Activated T-helper 9 cell treated with anti-CD3 and anti-CD28 coated beads, Interleukin-2, amount 50 U/mL, for 16 hours (primary cell): ENCODE measurements at places on chromosomes 16 and 17.

GRCh38 chr16:31148281-31148728 lies 1.6 kb downstream of the PRSS36 start:
- DNase-seq: no peak

DNA sequence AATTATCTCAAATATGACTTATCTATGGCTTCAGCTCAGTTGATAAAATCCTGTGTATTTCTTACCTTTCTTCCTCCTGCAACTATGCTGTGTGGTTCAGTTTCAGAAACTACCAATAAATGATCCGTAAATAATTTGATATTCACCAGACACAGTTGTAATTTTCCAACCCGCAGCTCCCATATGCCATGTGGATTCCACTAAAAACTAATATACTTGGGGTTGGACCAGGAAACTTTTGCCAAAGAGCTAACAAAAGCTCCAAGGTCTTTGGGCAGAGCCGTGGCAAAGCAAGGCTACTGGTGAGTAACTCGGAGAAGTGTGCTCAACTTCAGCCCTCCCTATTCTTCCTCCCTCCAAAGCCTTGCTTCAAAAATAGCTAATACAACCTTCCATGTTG lies 2.3 kb upstream of the CHST6 start:
- no peak for DNase-seq

DNA sequence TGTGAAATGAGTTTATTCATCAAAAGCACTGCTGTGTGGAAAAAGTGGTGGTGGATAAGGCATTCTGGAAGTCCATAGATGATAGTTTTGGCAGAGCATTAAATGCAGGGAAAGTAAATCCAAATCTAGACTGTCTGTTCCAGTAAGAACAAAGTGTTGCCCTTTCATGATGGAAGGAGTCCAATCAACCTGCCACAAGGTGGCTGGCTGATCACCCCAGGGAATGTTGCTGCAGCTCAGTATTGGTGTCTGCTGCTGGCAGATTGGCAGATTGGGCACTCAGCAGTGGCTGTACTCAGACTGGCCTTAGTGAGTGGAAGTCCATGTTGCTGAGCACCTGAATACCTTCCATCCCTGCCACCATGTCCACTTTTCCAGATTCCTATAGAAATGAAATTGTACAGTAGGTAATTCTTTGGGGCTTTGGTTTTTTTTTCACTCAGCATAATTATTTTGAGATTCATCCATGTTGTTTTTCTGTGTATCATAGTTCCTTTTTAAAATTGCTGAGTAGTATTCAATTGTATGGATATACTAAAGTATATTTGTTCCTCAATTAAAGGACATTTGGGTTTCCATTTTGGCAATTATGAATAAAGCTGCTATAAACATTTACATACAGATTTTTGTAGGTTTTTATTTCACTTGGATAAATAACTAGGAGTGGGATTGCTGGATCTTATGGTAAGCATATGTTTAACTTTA lies 14.3 kb downstream of the DYNLL2 start:
- DNase-seq: no peak

- no peak for DNase-seq
These were observed 6.0 kb upstream of the ASB16 start for GRCh38 chr17:44164476-44164875.

- DNase-seq: no peak
These were observed 8.7 kb downstream of the NUP88 start for GRCh38 chr17:5410594-5411272.

DNA sequence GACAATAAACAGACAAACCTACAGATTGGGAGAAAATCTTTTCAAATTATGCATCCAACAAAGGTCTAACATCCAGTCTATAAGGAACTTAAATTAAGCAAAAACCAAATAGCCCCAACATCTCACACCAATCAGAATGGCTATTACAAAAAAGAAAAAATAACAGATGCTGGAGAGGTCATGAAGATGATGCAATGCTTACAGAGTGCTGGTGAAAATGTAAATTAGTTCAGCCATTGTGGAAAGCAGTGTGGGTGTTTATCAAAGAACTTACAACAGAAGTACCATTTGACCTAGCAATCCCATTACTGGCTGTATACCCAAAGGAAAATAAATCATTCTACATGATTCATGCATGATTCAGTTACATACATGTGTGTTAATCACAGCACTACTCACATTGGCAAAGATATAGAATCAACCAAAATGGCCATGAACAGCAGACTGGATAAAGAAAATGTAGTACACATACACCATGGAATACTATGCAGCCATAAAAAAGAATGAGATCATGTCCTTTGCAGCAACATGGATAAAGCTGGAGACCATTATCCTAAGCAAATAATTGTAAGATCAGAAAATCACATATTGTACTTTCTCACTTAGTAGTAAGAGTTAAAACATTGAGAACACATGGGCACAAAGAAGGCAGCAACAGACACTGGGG lies 223.9 kb upstream of the WSB1 start:
- no peak for DNase-seq

GRCh38 chr17:61402073-61402541 lies 2.5 kb downstream of the TBX2 start:
- no peak for DNase-seq

- DNase-seq: no peak
These were observed 19.0 kb downstream of the CBFA2T3 start for GRCh38 chr16:88957887-88958577.

DNA sequence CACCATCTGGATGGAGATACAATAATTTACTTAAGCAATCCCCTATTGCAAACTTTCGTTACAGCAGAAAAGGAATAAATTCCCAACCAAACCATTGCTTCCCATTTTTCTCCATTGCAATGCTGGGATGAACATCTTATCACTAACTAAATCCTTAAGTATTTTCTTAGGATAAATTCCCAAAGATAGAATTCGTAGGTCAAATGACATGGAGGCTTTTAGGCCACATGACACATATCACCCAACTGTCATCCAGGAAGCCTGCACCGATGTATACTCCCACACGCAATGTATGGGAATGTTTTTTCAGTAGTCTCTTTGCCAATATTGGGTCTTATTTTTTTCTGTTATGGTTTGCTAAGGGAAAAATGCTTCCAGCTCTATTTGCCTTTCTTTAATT lies 1.6 kb upstream of the TLCD2 start:
- DNase-seq: no peak

- DNase-seq: no peak
These were observed 48.7 kb downstream of the CDH8 start for GRCh38 chr16:61987474-61988012.

DNA sequence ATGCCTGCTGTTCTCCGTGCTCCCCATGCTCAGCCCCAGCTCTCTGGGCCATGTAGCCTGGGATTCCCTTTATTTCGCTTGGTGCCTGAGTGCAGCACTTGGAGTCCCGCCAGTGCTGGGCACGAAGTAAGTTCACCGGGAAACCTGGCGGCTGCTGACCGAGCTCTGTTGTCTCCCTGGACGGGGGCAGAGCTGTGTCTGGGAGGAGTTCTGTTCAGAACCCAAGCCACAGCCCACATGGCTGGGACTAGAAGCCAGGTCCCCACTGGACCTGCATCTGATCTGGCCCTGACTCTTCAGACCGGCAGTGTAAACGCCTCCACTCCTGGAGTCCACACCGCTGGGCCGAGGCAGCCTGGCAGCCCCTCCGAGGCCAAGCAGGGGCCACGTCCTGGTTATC lies 37.5 kb upstream of the CIBAR2 start:
- no peak for DNase-seq

DNA sequence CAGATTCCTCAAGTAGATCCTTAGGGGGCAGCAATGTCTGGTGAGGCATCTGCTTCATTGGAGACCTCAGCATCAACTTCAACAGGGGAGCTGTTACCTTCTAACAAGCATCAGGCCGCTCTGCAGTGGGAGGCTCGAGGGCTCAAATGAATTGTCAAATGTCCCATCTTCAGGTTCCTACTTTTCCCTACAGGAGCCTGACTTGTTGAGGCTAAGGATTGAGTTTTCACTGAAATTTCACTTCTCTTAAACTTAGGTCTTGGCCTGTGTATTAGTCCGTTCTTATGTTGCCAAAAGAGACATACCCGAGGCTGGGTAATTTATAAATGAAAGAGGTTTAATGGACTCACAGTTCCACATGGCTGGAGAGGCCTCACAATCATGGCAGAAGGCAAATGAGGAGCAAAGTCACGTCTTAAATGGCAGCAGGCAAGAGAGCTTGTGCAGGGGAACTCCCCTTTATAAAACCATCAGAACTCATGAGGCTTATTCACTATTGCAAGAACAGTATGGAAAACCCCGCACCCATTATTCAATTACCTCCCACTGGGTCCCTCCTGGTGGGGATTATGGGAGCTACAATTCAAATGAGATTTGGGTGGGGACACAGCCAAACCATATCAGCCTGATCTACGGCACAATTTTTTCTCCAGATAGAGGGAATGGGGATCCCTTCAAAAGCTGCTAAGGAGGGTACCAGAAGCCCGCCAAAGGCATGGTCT lies 5.1 kb upstream of the CD300LD start:
- no peak for DNase-seq

GRCh38 chr17:33277436-33278100 lies 15.5 kb downstream of the ASIC2 start:
- DNase-seq: no peak

GRCh38 chr17:39813631-39814030 lies 50.5 kb downstream of the IKZF3 start:
- peak; percentile 20 for DNase-seq

GRCh38 chr17:83200231-83200699 lies 120.9 kb downstream of the METRNL start:
- peak; percentile 19 for DNase-seq

GRCh38 chr17:70366386-70366785 lies 197.1 kb downstream of the KCNJ2 start:
- no peak for DNase-seq

DNA sequence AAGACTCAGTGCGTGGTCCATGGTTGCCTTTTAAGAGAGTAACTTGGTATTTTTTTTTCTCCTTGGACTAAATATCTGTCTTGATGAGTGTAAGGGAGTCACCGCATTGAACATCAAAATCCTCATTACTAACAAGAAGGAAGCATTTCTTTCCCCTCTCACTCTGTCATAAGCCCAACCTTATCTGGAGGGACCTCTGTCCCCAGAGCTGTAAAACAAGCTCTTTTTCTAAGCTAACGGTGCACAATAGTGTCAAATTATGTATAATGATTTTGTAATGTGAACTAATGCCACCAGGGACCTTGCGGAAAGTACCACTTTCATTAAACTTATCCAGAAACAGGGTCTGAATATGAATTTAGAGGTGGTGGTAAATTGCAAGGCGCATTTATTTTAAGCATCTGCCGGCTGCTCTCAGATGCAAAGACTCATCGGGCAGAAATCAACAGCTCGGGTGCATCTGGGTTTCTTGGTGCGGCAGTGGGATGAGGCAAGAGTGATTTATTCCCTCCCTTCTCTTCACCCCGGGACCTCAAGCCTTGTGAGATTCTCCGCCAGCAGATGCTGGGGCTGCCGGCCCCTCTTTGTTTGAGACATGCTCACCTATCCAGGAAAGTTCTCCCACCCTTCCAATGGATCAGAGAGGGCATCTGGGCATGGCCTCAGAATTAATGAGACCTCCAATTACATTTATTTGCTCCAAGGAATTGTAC lies 95.2 kb upstream of the IRX3 start:
- DNase-seq: no peak

- no peak for DNase-seq
These were observed 10.1 kb downstream of the KIAA0513 start for GRCh38 chr16:85037721-85038120.

- DNase-seq: no peak
These were observed 32.2 kb downstream of the SNN start for GRCh38 chr16:11700264-11701029.

- no peak for DNase-seq
These were observed 66.3 kb upstream of the METRNL start for GRCh38 chr17:83012868-83013778.

- no peak for DNase-seq
These were observed 188.0 kb upstream of the FOXF1 start for GRCh38 chr16:86322283-86322682.

GRCh38 chr17:45902892-45903346 lies 8.6 kb downstream of the MAPT start:
- no peak for DNase-seq

DNA sequence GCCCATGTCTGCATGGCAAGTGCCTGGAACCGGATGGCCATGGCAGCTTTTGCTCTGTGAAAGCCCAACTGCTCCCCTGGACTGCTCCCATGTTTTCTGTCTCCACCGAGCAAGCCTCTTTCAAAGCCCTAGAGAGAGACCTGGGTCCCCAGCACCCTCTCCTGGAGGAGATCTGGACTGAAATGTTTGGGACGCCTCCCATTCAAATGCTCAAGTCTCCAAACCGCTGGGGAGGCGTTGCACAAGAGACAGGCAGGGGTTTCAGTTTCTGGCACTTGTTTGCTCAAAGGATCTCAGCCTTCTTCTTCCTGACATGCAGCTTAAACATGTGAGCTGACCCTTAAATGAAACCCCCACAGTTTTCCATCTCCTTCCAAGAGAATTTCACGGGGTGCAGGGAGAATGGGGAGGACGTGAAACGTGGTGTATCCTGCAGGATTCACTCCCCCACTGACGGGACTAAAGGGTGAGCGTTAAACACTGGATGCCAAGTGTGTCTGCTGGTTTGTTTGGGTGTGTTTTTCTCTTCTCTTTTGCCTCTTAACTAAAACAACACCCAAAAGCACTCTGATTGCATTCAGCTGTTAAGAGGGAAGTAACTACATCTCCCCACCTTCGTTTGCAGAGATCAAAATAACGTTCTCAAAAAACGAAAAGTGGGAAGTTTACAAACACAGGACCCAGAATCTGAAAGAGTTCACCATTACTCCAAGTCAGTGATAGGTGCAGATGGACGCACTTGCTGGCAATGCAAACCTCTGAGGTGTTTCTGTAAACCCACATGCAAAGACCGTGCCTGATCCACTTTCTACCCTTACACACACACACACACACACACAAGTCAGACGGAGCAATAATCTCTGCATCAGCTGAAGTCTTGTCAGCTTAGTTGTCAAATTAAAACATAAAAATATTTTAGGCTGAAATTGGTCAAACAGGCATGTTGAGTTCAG lies 256.9 kb downstream of the C16orf95 start:
- DNase-seq: no peak

- no peak for DNase-seq
These were observed 22.9 kb upstream of the PHAF1 start for GRCh38 chr16:67086822-67087221.

GRCh38 chr16:27273670-27274423 lies 5.3 kb upstream of the NSMCE1 start:
- DNase-seq: no peak
